ENCODE measurements at places on chromosomes 6 and 20. TPM values are rescaled to one million over a fixed set of nuclear protein-coding genes. Genes with fewer than 3 reads are reported as not detected.

IPCEF1 gene
- total RNA-seq: 3.7 TPM

GJA1 gene
- 68.2 TPM for total RNA-seq

CST3 gene
- 1,234 TPM for total RNA-seq

PROKR2 gene
- total RNA-seq: not detected

ZNF133 gene
- total RNA-seq: 8.6 TPM

TTLL9 gene
- total RNA-seq: 0.14 TPM

HTR1B gene
- total RNA-seq: 7.6 TPM

IYD gene
- total RNA-seq: not detected

SLC52A3 gene
- total RNA-seq: 3.6 TPM

SLC26A8 gene
- total RNA-seq: 0.42 TPM

TRMT11 gene
- 22.4 TPM for total RNA-seq

EBF4 gene
- total RNA-seq: 11.1 TPM

COL11A2 gene
- total RNA-seq: 1.0 TPM

LY6G6C gene
- not detected for total RNA-seq

COL9A3 gene
- 1.9 TPM for total RNA-seq

MYBL2 gene
- 0.24 TPM for total RNA-seq
